ENCODE measurements at places on chromosomes 6 and 20. TPM values are rescaled to one million over a fixed set of nuclear protein-coding genes. Genes with fewer than 3 reads are reported as not detected.

GRCh38 chr6:56430629-56431600 is 183.5 kb upstream of the COL21A1 start:
- no peak for DNase-seq

- no peak for DNase-seq
These were observed 200.3 kb upstream of the KCNG1 start for GRCh38 chr20:51223183-51223720.

- no peak for DNase-seq
These were observed 61.4 kb upstream of the UFL1 start for GRCh38 chr6:96460052-96460700.

DNA sequence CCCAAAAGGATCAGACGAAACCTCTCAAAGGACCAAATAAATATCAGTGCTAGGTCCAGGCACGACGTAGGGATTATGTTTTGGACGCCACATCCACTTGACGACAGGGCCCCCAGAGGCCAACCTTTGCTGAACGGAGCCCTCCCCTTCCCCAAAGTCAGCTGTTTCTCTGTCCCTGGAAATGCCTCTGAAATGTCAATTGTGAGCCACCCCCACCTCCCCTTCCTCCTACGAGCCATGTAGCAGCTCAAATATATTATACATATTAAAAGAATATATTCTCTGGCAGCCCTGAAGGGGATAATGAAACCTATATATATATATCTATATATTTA is 39.6 kb upstream of the BLCAP start:
- DNase-seq = no peak

GRCh38 chr6:29924287-29924686 is 18.0 kb upstream of the HLA-A start:
- DNase-seq = no peak

DNA sequence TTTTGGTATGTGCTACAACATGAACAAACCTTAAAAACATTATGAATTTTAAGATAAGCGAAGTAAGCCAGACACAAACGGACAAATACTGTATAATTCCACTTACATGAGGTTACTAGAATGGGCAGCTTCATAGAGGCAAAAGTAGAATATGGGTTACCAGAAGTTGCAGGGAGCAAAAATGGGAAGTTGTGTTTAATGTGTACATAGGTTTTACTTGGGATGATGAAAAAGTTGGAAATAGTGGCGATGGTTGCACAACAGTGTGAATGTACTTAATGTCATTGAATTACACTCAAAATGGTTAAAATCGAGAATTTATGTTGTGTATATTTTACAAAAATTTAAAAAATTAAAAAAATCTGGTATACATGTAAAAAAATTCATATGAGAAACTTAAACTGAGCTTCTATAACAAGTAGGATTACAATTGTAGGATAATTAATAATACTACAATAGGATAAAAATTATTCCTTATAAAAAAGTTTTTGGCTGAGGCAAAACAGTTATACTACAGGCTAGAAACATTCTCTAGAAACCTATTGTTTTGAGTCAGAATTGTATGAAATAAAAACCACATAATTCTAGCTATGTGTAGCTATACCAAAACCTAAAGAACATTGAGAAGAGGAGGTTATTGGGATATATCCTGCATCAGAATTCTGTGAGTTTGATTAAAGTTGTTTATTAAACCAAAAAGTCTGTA is 24.8 kb upstream of the DYNLRB1 start:
- DNase-seq = no peak

DNA sequence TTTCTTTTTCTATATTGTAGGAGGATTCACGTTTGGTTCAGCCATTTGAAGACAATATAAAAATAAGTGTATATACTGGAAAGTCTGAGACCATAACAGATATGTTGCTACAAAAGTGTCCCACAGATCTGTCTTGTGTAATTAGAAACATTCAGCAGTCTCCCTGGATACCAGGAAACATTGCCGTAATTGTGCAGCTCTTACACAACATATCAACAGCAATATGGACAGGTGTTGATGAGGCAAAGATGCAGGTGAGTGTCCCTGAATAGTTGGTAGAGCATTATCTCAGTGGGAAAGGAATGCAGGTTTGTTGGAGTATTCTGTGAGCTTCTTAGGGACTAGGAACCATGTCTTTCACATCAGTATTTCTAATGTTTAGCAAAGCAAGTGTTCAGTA is 18.3 kb upstream of the ADGRF4 start:
- DNase-seq = no peak

DNA sequence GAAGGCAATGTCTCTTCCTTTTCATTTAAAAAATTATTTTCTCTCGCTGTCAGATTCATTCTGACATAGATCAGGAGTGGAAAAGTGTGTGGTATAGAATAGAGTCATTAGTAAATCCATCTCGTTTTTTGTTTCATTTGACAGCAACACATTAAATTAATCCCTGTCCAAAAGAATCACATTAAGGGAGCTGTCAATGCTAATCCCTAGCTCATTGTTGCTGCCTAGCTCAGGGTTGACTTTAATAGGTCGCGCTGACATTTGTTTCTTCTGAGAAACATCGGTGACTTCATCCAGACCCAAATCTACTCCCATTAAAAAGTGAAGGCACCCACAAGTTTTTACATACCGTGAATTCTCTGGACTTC is 25.4 kb upstream of the MAP3K7 start:
- no peak for DNase-seq

- DNase-seq = peak; percentile 46
These were observed 83.4 kb upstream of the FRMD1 start for GRCh38 chr6:168162366-168162765.

DNA sequence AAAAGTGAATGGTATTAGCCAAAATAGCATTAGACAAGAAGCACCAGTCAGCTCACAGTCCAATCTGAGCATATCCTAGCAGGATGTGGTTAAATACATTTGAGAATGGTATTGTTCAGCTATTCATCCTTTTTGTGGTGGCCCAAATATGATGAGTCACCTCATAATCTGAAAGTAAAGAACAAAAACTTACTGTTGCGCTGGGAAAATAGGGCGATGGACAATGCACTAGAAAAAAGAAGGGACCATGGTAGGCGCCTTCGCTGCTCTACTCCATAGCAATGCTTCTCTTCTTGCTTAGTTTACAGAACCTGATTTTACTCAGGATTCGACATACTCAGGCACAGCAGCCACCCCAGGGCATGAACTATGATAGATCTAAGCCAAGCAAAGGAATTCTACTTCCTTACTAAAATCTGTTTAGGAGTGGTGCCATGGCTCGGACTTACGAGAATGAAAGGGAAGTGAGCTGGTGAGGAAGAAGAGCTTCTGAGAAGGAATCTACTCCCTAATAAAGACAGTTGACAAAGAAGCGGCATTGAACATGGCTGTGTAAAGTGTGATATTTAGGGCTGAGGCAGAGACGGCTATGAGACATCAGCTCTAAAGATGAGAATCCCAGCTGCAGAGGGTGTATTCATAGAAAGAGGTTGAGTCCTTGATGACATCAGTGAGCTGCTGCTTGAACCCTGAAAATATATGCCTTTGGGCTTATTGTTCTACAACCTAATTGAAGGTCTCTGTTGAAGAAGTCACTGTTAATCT is 16.6 kb upstream of the FBXO9 start:
- DNase-seq = no peak

DNA sequence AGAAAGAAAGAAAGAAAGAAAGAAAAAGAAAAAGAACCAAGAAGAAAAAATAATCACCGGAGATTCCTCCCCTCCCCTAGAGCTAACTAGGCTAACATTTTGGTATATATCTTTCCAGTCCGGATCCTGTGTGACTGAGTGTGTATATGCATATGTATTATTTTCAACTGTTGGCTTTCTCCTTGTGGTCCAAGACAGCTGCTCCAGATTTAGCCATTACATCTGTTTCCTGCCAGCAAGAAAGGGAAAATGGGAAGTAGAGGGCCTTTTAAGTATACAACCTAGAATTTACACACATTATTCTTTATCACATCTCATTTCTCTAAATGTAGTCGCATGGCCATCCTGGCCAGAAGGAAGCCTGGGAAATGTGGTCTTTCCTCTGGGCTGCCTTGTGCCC is 15.2 kb downstream of the SLC52A3 start:
- no peak for DNase-seq

DNA sequence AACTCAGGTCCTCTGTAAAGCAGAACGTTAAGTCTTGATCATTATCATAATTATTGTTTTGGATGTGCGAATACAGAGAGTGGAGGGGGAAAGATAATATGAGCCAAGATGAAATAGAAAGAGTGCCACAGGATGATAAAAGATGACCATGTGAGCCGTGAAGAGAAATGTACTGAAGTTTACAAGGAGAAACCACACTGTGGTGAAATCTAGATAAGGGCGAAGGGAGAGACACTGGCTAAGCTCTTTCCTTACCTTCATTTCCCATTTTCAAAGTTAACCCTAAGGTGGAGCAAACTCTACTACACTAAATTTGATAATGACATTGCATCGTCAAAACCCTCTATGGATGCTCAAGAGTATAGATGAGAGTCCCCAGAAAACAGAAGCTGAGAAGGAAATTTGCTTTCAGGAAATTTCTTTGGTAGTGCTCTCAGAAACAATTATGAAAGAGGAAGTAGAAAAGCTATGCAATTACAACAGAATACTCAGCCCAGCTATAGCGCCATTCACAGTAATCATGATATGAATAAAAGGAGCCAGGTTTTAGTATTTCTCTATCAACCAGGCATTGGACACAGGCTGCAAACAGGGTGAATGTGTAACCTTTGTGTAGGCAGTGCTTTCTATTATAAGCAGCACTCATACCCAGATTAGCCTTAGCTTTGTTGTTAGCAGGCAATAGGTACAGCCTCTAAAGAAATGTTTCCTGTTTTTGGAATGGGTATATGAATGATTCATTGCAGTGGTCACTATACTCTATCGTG is 1080.7 kb downstream of the GRIK2 start:
- no peak for DNase-seq

DNA sequence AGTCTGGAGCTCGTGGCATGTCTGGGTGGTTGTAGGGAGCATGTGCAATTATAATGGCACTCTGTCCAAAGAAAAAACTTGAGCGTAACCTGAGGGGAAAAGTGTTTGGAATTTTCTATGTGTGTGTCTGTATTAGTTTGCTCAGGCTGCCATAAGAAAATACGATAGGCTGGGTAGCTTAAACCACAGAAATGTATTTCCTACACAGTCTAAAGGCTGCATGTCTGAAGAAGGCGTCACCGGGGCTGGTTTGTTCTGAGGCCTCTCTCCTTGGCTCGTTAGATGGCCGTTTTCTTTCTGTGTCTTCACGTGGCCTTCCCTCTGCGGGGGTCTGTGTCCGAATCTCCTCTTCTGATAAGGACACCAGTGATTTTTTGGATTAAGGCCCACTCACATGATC is 59.0 kb downstream of the IGF2R start:
- no peak for DNase-seq

DNA sequence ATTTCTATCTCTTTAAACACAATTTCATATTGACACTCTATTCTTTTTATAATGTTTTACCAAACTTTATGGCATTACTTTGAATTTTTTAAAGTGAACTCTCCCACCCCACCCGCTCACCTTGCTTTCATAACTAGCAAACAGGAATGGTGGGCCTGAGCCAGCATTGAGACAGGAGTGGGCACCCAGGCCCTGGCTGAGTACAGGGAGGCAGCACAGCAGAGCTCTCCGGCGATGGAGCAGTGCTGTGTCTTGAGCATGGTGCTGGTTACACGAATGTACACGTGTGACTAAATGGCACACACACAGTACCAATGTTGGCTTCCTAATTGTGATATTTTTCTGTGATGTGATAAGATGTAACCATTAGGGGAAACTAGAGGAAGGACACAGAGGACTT is 4.5 kb downstream of the CST11 start:
- DNase-seq = no peak

GRCh38 chr20:3658716-3659491 is 4.3 kb downstream of the GFRA4 start:
- no peak for DNase-seq

GRCh38 chr6:111585974-111586315 is 19.7 kb downstream of the TRAF3IP2 start:
- DNase-seq = no peak

DNA sequence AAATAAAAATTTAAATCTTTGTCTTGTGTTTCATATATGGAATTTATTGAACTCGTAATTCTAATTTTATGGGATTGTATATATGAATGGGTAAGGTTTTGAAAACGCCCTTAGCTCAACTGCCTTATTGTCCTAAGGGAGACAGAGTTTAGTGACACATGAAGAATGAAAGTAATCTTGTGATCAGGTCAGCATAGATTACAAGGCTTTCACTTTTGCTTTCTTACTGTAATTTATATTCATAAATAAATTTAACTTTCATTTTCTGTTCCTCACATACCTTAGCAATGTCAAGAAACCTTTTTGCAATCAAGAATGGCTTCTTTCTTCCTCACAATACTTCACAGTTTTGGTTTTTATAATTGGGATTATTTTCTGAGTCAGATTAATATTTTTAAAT is 14.4 kb downstream of the KPNA5 start:
- DNase-seq = no peak

- DNase-seq = no peak
These were observed 4.0 kb downstream of the SIM1 start for GRCh38 chr6:100460650-100461204.

GRCh38 chr6:30515106-30515505 is 25.8 kb downstream of the HLA-E start:
- DNase-seq = no peak

GRCh38 chr20:50481741-50482140 is 28.4 kb upstream of the PTPN1 start:
- no peak for DNase-seq

GRCh38 chr6:105401247-105402089 is 1.4 kb downstream of the PREP start:
- DNase-seq = no peak

- DNase-seq = no peak
These were observed 184.1 kb downstream of the MTFR2 start for GRCh38 chr6:136066005-136066404.

RAET1L gene
- not detected for total RNA-seq

FHL5 gene
- total RNA-seq = 13.8 TPM

NKX2-2 gene
- total RNA-seq = not detected

MYL9 gene
- total RNA-seq = 602 TPM

STK38 gene
- 17.6 TPM for total RNA-seq

HAO1 gene
- not detected for total RNA-seq

ZC2HC1B gene
- total RNA-seq = not detected

C20orf202 gene
- total RNA-seq = not detected

OR2B6 gene
- not detected for total RNA-seq

DEFB114 gene
- total RNA-seq = not detected

LCA5 gene
- 2.6 TPM for total RNA-seq

Data from right atrium auricular region (tissue), 2 donors.